ENCODE measurements at places on chromosomes 5 and 9.

DNA sequence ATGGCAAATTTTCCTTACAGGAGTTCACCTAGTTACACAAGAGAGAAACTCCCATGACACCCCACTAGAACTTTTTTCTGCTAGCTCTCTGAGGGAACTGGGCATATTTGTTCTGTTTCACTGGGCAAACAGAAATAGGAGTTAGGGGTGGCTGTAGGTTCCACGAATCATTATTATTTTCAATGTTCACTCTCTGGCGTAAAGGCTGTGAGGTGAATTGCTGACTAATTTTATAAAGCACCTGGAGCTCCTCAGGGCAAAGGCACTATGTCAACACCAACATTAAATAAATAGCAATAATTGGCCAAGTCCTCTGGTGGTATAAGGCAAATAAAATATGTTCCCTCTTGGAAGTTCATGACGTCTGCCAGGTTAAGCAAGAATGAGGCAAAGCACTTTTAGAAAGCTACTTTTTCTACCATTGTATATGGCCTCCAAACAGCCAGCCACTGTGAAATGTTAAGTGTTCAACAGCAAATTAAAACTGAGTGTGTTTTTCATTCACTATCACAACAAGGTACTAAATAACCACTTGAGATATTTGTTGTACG lies 344.6 kb downstream of the PDE4D start:
- no peak for DNase-seq

DNA sequence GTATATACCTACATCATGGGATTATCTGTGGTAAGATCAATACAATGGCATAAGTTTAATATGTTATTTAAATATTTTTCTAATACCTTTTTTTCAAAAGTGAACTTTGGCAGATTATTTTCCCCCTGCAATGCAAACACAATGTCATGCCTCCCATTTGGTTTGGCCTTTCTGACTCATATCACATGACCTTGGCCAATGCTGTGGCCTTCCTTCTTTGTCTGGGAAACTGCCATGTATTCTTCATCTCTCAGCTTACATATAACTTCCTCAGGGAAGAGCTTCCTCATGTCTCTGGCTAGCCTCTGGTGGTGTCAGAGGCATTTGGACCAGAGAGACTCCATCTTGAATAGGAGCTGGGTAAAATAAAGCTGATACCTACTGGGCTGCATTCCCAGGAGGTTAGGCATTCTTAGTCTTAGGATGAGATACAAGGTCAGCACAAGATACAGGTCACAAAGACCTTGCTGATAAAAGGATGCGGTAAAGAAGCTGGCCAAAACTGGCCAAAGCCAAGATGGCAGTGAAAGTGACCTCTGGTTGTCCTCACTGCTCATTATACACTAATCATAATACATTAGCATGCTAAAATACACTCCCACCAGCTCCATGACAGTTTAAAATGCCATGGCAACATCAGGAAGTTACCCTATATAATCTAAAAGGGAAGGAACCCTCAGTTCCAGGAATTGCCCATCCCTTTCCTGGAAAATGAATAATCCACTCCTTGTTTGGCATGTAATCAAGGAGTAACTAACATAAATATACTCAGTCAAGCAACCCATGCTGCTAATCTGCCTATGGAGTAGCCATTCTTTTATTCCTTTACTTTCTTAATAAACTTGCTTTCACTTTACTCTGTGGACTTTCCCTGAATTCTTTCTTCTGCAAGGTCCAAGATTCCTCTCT lies 76.0 kb downstream of the C9orf153 start:
- no peak for DNase-seq

- no peak for DNase-seq
Observed at GRCh38 chr5:103598997-103599566, 36.5 kb upstream of the NUDT12 start.

GRCh38 chr9:136098844-136099243 lies 3.8 kb upstream of the NACC2 start:
- DNase-seq: no peak

DNA sequence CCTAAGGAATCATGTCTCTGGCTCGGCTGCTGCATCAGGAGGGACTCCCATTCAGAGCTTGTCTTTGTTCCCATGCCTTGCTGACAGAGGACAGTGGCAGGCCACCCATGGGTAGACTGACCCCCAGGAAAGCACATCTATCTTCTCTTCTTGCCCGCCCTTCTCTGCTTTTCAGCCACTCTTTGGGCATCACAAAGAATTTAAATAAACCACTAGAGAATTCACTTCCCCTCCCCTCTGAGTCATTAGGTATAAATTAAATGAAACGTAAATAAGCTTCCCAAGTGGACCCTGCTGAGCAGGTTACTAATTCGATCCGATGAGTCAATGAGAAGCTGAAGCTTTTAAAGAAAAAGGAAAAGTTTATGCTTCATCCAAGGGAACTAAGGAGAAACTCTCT lies 97.0 kb downstream of the DRD1 start:
- DNase-seq: no peak

GRCh38 chr5:21237461-21237860 lies 1249.5 kb upstream of the CDH18 start:
- DNase-seq: no peak

All from stimulated activated CD8-positive, alpha-beta memory T cell treated with anti-CD3 and anti-CD28 coated beads, Interleukin-4, amount 100 ng/mL, for 1 hour (primary cell).